Ovary (tissue), 10 donors: ENCODE measurements at places on chromosomes 1 and 21.

DNA sequence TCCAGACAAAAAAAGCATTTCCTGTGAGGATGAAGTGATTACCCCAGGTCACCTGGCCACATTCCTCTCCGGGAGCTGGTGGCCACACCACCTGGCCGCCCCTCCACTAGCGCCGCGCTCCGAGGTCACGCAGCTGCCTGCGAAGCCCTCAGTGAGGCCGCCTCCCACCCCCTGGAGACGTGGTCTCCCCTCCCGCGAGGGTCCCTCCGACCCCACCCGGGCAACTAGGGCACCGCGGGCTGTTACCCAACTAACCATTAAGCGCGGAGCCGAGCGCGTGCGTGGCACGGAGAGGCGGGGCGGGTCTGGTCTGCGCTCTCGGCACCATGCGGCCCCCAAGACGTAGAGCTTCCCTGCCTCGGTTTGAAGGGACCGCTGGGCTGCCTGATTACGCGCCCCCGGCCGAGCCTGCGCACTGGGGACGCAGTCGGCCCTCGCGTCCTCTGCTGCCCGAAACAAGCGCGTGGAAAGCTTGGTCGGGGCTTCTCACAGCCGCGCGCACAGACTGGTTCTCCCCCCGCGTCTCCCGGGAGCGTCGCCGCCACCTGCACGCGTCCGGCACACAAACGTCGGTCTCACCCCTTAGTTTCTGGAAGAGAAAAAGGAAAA is 106.5 kb downstream of the SLC16A1 start:
- no peaks in the 10 kb centered on the region for H3K27me3 ChIP-seq
- no peaks in the 10 kb centered on the region for H3K36me3 ChIP-seq
- H3K4me3 ChIP-seq = peak overlapping the region; percentile 16
- H3K4me1 ChIP-seq = peaks cover 6% of the 10 kb centered on the region

DNA sequence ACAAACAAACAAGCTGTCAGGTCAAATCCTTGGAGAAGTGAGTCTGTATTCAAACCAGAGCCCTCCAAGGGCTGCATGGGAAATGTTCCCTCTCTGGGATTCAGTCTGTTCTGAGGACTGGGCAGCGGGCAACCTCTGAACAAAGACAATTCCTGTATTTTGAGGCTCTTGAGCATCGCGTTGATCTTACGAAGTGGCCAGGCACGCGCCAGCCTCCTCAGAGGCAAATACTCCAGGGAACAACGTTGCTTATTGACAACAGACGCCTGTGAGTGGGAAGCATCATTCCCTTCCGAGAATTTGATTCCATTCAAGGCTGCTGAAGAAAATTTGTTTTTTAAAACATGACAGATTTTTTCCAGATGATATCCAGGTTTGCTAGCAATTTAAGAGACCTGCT is 20.0 kb upstream of the TACSTD2 start:
- no peaks in the 10 kb centered on the region for H3K4me1 ChIP-seq
- no peaks in the 10 kb centered on the region for H3K36me3 ChIP-seq
- H3K27me3 ChIP-seq = no peaks in the 10 kb centered on the region
- no peak overlapping the region for H3K27ac ChIP-seq

GRCh38 chr1:79040424-79041082 is 34.0 kb upstream of the ADGRL4 start:
- no peaks in the 10 kb centered on the region for H3K36me3 ChIP-seq
- no peaks in the 10 kb centered on the region for H3K4me1 ChIP-seq
- no peak overlapping the region for H3K27ac ChIP-seq
- no peaks in the 10 kb centered on the region for H3K27me3 ChIP-seq
- DNase-seq = no peak

- peak; percentile 18 for DNase-seq
- no peak overlapping the region for H3K4me3 ChIP-seq
These were observed 9.4 kb downstream of the POFUT2 start for GRCh38 chr21:45278156-45278911.

DNA sequence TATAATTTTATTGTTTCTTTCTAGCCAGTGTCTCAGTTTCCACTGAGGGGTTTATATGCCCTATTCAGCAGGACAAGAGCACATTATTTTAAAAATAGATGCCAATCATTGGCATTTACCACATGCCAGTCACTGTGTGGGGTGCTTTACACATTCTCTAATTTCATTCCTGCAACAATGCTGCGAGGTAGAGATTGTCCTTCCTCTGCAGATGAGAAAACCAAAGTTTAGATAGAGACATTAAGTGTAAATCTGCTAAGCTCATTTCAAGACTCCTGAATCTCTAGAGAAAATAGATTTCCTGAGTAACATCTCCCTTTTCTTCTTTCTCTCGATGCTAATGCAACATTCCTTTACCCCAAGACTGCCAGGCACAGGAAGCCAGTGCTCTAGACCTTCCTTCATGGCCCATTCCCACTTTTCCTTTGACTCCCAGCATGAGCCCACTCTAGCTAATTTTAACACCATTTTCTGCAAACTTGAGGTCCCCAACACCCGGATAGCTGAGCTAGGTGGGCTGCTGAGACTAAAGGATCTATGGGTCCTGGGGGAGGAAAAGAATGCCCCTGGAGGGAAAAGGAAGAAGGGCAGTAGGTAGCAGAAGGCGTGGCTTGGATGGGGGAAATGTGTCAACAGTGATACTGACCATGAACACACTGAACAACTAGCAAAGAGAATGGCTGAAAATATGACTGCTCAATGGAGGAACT is 50.0 kb downstream of the SH3GLB1 start:
- no peaks in the 10 kb centered on the region for H3K4me1 ChIP-seq
- no peak overlapping the region for H3K27ac ChIP-seq
- H3K27me3 ChIP-seq = no peaks in the 10 kb centered on the region

DNA sequence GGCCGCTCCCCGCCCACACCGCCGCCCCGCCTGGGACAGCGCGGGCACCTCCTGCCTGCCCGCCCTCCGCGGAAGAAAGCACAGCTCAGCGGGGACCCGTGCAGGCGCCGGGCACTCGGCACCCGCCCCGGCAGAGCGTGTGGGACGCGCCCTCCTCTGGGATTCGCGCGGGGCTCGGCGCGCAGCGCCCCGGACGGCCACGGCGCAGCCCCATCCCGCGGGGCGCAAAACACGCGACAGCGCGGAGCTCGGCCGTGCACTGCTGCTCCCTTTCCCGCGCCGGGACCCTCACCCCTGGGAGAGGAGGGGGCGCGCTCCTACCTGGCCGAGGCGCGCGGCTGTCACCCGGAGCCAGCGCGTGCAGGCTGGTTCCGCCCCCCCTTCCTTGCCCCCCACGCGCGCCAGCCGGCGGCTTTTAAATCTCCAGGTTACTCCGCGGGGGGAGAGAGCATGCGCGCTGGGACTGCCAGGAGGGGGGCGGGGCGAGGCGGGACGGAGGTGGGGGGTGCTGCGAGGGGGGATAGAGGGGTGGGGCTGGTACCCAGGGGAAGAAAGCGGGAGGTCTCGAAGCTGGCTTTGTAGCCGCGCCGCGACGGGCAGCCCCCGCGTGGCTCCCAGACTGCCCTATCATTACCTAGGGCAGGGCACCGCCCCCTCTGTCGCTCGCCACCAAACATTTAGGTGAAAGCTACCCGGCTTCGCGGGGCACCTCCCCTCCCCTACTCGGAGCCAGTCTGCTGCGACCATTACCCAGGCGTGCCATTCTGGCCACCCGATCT is at the start of gene SLC45A3:
SLC45A3 (minus strand) TSS at position 437 of the 779 bp plus-strand sequence. CDS start 15,853 bp downstream, outside the sequence.
- DNase-seq = peak; percentile 67
- H3K36me3 ChIP-seq = no peaks in the 10 kb centered on the region
- peak within 1 kb of the TSS; percentile 41 for H3K4me3 ChIP-seq
- peaks cover 16% of the 10 kb centered on the region for H3K4me1 ChIP-seq
- no peaks in the 10 kb centered on the region for H3K27me3 ChIP-seq

GRCh38 chr1:108140936-108141335 is 59.2 kb downstream of the SLC25A24 start:
- no peak for DNase-seq
- H3K27me3 ChIP-seq = no peaks in the 10 kb centered on the region
- no peaks in the 10 kb centered on the region for H3K4me1 ChIP-seq
- H3K36me3 ChIP-seq = no peaks in the 10 kb centered on the region

- no peaks in the 10 kb centered on the region for H3K27me3 ChIP-seq
- H3K4me3 ChIP-seq = no peak overlapping the region
- H3K4me1 ChIP-seq = no peaks in the 10 kb centered on the region
- no peak for DNase-seq
- H3K27ac ChIP-seq = no peak overlapping the region
These were observed 45.8 kb downstream of the FOXD2 start for GRCh38 chr1:47483651-47484050.

DNA sequence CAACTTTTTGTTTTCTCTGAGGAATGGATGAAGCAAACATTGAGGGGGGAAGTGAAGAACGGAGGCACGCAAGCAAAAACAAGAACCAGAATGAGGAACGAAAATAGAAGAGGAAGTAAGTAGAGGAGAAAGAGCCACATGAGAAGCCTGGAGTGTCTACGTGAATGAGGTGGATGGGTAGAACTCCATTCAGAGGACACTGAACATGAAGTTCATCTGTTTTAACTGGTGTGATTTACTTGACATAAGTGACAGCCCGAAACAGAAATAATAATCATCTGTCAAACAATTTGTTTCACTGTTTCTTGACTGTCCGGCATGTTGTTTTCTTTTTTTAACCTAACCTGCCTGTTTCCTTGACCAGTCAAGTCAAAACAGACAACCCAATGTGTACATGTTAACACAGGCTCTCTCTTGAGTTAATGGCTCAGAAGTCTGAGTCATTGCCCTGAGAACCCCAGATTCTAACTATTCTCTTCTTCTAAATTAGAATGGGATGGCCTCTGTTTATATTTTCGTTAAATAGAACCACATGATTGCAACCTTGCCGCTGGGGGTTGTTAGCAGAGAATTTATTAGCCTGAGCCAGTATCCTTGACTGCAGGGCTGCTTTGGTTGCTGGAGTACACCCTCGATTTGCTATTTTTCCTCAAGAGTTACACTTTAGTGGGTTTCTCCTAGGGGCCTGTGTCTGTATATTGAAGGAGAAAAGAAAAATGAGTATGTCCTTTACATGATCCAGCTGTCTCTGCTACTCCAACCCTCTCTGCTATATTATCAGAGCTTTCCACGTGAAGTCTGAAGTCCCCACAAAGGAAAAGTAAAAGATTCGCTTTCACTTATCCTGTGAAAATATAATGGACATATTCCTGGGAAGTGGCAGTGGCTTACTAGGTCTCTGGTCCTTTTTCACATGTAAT is 151.7 kb downstream of the ZC3H11B start:
- H3K27me3 ChIP-seq = no peaks in the 10 kb centered on the region
- no peak for DNase-seq
- H3K4me1 ChIP-seq = no peaks in the 10 kb centered on the region
